CD4-positive, alpha-beta T cell treated with Interferon gamma for 1 hour (primary cell): ENCODE measurements at places on chromosomes 6 and 20.

DNA sequence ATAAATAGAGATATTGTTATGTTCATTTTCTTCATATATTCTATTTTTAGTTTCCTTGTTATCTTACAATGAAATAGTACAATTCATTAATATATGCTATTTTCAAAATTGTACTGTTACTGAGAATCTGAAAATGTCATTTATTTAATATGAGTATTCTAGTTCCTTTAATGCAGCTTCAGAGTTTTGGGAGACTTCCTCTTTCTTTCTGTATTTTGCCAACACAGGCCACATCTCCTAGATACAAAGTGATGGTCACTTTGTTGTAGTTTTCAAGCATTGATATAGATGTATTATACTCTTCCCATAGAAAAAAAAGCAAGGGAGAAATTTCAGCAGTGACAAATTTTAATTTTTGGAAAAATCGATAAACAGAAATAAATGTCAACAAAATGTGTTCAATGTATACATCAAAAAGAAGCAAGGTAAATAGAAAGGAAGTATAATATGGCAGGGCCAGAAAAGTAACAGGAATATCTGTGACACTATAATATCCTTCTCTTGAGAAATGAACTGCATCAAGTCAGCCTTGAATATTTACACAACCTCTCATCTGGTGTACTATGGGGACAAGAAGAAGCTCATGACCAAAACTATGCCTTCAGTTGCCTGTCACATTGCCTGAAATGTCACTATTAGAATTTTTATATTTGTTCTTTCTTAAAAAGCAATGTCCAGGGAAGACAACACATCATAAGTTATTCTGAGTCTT, 396.0 kb downstream of the TBC1D32 start:
- DNase-seq, result no peak

DNA sequence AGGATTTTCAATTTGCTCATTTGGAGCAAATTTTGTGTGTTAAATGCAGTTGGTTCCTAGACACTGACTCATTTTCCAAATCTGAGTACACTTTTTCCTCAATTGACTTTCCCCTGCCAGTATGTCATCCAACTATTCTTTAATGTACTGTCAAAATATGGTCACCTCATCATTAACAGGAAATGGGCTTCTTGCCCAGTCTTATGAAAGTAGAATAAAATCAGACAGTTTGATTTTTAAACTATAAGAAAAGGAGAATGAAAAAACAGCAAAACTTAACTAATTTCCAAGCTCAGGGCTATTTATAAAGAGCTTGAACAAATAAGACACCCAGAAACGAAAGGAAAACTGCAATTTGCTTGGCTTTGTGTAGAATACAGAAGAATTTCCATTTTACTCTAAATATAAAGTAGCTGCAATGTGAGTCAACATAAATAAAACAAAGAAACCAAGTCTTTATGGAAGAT, 43.7 kb upstream of the RAB23 start:
- DNase-seq, result no peak

- no peak for DNase-seq
Observed at GRCh38 chr6:72464246-72464645, 157.6 kb upstream of the KCNQ5 start.

GRCh38 chr6:82178077-82178758, 69.3 kb downstream of the IBTK start:
- DNase-seq, result no peak

GRCh38 chr6:15285682-15286294, 39.9 kb downstream of the JARID2 start:
- DNase-seq, result no peak

- DNase-seq, result peak; percentile 18
Observed at GRCh38 chr6:30743099-30744053, 889 bp upstream of the FLOT1 start.

DNA sequence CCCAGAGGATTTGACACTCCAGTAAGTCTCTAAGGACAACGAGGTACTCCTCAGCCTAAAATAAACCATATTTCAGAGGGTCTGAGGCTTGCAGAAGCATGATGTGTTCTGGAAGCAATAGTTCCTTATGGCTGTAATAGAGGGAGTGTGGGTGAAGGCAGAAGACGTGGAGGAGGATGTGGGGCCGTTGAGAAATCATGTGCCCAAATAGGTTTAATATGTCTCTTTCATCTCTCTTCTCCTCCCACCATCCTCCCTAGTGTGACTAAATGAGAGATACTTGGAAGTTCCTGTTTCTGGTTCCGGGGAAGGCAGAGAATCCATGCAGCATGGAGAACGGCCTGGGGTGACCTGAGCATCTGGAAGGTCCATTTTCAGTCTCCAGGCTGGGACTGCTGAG, 174.0 kb upstream of the RSPO3 start:
- no peak for DNase-seq

- DNase-seq, result no peak
Observed at GRCh38 chr6:158474961-158475343, 84.9 kb upstream of the TMEM181 start.

GRCh38 chr6:137095093-137095492, 50.3 kb upstream of the IL20RA start:
- no peak for DNase-seq

GRCh38 chr20:45301824-45302271, 4.8 kb upstream of the RBPJL start:
- no peak for DNase-seq

DNA sequence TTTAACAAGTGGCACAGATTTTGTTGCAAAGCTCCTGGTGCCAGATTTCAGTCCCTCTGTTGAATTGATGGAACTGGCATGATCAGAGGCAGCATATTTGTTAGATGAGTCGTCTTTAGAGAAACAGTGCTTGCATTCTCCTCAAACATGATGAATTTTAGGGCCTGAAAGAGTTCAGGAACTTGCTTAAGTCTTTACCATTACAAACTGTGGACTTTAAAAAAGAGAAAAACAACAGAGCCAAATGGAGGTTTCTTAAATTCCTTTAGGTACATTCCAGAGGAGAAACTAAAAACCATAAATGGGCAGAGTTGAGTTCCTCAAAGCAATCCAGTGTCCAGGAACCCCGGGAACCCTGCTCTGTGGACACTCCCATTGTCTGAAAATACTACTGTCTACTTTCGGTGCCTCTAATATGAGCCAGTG, 2.5 kb downstream of the GTF2H5 start:
- DNase-seq, result no peak

DNA sequence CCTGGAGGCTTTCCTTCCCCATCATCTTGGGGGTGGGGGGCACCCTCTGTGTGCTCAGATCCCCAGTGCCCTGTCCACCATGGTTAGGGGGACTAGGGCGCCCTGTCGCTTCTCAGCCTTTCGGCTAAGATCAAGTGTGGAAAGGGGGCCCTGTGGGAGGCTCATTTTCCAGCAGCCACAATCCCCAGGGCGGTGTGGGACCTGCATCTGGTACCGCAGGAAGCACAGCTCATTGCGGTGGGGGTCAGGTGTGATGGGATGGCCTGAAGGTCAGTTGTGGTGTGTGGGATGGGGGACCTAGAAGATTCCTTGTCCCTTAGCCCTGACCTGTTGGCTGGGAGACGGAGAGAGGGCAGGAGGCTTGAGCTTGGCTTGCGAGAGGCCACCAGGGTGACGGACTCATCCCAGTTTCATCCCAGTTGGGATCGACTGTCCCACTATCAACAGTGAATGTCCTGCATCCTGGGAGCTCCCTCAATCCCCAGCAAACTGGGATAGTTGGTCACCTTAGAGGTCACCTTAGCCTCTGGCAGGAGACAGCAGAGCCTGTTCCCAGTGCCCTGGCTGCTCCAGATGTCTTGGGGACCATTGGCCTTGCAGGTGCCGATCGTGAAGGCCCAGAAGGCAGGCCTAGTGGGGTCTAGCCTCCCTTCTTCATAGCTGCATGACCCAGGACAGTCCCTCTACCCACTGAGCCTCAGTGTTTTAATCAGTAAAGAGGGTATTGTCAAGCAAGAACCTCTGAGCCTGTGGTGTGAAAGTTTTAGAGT, 64.5 kb upstream of the PMEPA1 start:
- DNase-seq, result no peak

DNA sequence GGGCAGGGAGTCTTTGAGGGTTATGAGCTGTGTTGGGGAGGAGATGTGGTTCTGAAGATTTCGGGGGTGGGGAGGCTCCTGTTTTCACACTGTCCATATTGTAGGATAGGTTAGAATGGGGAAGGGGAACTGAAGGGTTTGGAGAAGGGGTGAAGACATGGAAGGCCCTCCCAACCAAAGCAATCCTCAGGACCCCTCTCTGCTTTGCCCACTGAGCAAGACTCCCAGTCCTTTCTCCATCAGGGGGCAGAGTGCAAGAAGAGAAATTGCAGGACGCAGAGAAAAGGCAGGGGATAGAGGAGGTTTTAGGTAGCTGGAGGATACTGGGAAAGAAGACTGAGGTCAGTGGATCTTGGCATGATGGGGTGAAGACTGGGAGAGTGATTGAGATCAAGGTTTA, 3.9 kb downstream of the SYNGAP1 start:
- no peak for DNase-seq

GRCh38 chr6:160028487-160029275, 59.8 kb downstream of the IGF2R start:
- no peak for DNase-seq

DNA sequence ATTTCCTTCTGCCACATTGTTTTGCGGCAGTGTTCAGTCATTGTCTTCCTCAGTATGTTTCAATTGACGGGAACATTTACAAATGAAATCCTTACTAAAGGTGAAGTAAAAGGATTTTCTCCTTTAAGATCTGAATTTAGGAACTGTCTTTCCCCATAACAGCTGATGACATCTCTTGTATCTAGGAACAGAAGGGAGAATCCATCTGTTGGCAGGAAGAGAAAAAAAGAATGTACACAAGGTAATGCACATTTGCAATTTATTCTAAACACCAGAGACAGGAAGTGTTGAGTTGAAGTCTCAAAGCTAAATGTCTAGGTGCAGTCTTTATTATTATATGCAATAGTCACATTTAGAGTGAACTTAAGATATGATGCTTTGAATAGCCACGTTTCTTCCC, 334.5 kb downstream of the HDGFL1 start:
- no peak for DNase-seq

GRCh38 chr6:3534599-3534998, 77.7 kb upstream of the SLC22A23 start:
- no peak for DNase-seq

GRCh38 chr6:71537717-71538116, 249.1 kb downstream of the OGFRL1 start:
- DNase-seq, result no peak

GRCh38 chr6:105227295-105227767, 47.5 kb upstream of the POPDC3 start:
- DNase-seq, result no peak

DNA sequence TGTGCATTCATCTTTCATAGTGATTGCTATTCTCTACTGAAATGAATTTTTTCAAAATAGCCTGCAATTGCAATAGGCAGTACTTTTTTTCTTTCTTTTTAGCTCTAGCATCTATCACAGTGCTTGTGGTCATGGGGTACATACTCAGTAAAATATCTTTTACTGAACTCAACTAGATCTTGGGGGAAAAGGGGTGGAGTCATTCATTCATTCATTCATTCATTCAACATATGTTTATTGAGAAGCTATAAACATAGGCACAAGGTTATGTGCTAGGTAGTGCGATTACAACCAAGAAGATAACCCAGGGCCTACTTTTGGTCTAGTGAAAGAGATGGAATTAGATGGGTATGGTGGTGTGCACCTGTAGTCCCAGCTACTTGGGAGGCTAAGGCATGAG, 1.4 kb upstream of the CDKAL1 start:
- DNase-seq, result no peak

- DNase-seq, result no peak
Observed at GRCh38 chr6:125747589-125748405, 1.6 kb upstream of the HEY2 start.

DNA sequence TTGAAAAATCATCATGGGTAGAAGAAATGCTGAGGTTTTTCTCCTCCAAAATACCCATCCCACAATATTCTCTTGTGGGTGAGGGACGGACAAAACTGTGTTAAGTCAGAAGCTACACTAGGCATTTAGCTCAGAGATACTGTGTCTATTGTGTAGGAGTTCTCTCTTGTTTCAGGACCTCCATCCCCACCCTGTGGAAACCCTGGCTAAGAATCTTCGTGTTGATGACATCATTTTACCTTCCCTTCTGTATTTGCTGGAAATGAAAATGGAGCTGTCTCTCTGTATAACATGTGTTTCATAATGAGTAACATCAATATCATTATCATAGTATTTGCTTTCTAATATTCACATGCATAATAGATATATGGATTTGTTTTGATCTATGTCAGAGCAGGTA, 1193.0 kb upstream of the CITED2 start:
- no peak for DNase-seq

- DNase-seq, result no peak
Observed at GRCh38 chr20:41453010-41453950, 86.7 kb upstream of the EMILIN3 start.

DNA sequence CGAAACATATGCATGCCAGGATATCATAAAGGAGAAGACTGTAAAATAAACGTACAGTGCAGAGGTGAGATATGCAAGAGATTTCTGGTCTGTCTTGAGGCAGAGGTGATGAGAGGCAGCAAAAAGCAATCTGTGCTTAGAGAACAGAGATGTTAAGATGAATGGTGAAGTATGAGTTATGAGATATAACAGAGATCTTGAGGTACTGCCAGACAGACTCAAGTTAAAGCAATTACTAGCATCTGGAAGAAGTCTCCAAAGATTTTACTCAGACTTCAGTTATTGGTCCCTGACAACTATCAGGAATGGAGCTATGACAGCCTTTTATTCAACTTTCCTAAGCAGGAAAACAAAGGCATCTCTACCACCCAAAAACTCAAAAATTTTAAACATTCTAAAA, 122.8 kb upstream of the DST start:
- no peak for DNase-seq

- DNase-seq, result no peak
Observed at GRCh38 chr6:111651185-111652034, 45.7 kb upstream of the TRAF3IP2 start.

DNA sequence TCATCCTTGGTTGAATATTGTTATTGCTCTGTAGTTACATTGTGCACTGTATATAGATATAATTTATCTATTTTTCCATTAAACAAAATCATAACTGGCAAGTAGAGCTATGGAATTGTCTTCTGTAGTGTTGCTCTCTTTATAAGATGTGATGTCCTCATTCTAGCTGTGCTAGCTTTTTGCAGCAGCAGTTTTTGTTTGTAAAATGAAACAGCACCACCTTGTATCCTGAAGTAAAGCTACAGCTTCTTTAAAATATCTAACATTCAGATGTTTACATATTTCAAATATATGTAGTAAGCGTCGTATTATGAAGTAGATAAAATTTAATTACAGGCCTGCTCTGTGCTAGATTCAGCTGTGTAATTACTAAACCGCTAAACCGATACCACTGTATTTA, 328.8 kb upstream of the MANEA start:
- DNase-seq, result no peak

- DNase-seq, result no peak
Observed at GRCh38 chr20:58710481-58711265, 18.1 kb downstream of the NPEPL1 start.

DNA sequence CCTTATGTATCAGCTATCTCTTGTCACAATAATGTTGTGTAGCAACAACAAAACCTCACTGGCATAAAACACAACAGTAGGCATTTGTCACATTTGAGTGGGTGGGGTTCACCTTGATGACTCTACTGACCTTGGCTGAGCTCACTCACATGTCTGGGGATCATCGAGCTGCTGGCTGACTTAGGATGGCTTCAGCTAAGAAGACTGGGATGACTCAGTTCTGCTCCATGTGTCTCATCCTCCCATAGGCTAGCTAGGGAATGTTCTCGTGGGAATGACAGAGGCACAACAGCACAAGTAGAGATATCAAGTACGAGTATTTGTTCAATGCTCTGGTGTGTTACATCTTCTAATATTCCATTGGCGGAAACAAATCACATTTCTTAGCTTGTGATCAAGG, 167.9 kb downstream of the PLCB1 start:
- no peak for DNase-seq

GRCh38 chr6:32799740-32800139, 17.1 kb downstream of the HLA-DOB start:
- DNase-seq, result no peak

GRCh38 chr20:16671753-16672152, 58.1 kb upstream of the SNRPB2 start:
- DNase-seq, result no peak
